ENCODE measurements at places on chromosomes 6 and 20.

DNA sequence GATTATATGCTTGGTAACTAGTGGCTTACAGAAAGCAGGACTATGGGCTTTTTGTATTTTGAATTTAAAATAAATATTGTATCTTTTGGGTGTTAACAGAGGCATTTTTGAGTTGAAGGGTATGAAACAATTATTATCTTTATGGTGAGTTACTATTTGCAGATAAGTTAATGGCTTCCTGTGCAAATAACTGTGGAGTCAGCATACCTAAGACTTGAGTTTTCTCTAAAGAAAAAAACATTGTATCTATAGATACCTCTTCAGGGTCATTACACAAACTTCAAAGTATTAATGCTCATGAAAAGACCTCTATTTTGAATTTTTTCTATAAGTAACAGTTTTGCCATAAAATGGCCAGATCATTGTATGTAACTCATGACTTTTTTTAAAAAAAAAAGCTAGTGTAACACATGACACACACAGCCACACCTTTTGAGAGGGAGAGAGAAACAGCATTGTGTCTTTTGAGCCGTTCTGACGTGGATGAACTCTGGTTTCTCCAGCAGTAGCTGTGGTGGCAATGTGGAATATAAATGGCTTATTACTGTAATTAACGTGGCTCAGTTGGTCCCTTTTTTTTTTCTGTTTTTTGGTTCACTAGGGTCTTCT, 36.3 kb downstream of the PLEKHG1 start:
- no peak for DNase-seq

DNA sequence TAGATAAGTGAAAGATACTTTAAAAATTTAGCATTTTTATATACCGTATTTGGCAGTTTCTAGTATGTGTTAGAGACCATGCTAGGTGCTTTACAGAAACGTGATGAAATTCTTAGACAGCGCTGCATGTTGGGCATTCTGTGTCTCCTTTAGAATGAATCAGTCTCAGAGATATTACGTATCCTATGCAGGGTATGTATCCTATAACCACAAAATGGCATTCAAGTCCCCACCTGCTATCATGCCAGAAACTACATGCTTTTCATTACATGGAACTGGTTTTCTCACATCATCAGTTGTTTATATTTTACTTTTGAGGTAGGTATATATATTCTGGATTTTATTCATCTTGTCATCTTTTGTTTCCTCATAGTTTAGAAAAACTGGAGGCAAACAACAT, 42.3 kb downstream of the PEX7 start:
- no peak for DNase-seq

DNA sequence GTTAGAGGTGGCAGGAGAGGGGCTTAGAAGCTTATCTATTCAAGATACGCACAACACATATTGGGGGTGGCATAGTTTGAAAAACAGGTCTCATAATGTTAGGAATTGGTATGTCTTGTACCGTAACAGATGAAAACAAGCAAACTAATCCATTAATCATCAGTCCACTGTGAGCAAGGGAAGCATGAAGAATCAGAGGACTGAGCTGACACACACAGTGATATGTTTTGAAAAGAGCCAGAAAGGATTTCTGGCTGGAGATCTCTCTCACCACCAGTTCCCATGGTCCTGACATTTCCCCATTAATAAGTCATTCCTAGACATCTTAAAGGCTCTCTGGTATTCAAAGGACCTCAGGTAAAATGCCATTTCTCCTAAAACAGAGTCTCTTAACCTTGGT, 158.8 kb upstream of the PHACTR1 start:
- DNase-seq = no peak

DNA sequence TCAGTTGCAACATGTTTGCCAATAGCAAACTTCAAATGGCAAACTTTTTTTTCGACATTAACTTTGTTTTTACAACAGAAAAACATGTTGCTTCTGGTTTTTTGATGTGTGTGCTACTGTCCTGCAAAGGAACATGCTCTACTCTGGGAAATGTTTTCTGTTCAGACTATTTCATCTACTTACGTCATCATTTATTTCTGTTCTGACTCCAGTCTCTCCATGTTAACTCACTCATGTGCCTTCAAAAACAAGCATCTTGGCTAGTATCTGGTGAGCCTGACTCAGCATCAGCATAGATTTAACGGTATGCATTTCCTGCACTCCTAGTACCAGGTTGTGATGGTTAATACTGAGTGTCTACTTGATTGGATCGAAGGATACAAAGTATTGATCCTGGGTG, 36.1 kb upstream of the MAP7 start:
- DNase-seq = no peak

DNA sequence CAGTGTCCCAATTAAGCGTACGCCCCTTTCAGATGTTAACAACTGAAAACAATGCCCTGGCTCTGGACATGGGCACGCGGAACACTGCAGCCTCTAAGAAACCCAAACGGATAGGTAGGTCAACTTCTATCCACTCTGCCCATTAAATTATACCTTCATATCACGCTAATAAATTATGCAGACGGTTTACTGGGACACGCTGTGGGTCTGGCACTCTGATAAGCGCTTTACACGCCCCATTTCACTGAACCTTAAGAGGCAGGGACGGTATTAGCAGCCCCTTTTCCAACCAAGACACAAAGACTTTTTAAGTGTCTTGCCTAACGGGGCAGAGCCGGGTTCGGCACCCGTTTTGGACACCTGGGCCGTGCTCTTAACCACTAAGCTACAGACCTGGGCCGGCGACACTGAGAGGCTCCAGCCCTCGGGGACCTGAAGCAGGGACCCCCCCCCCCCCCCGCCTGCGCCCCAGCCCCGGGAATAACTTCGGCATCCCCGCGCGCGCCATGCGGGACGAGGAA, 744 bp downstream of the STAU1 start:
- peak; percentile 13 for DNase-seq

DNA sequence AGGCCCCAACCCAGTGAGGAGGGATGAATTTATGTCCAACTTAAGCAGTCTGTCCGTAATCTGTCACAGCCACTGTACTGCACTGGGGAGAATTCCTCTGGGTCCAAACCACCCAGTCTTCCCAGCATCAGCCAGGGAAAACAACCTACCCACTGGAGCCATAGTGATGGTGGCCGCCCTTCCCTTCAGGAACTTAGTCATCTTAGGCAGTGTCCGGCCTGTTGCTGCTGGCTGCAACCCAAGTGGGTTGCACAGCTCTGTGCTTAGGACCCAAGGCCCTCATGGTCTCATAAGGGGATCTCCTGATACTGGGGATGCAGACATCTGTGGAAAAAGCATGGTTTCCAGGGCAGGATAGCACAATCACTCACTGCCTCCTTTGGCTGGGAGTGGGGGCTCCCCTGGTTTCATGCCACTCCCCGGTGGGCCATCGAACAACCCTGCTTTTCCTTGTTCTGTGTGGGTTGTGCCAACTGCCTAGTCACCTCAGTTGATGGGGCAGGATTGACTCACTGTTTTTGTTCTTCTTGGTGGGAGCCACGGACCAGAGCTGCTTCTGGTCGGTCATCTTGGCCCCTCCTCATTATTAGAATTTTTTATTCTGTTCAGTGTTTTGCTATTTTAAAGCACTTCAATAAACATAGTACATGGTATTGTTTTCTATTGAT, 591.9 kb downstream of the DOK5 start:
- no peak for DNase-seq

DNA sequence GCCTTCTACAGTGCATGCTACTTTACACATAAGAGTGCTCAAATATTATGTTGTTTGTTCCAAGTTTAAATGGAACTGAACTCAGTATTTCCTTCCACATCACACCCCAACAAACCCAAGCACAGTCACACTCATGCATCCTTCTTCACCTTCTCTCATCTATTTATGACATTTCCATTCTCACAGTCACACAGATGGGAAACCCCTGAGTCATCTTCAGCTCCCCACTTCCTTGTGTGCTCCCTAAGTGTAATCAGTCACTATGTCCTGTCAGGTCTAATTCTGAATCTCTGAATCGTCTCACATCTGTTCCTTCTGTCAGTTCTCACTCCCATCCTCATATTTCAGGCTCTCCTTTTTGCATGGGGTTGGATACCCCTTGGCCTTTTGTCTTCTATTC, 96.0 kb downstream of the RIMS1 start:
- DNase-seq = no peak

- no peak for DNase-seq
Measured at GRCh38 chr6:23420659-23421350, 705.2 kb upstream of the NRSN1 start.

DNA sequence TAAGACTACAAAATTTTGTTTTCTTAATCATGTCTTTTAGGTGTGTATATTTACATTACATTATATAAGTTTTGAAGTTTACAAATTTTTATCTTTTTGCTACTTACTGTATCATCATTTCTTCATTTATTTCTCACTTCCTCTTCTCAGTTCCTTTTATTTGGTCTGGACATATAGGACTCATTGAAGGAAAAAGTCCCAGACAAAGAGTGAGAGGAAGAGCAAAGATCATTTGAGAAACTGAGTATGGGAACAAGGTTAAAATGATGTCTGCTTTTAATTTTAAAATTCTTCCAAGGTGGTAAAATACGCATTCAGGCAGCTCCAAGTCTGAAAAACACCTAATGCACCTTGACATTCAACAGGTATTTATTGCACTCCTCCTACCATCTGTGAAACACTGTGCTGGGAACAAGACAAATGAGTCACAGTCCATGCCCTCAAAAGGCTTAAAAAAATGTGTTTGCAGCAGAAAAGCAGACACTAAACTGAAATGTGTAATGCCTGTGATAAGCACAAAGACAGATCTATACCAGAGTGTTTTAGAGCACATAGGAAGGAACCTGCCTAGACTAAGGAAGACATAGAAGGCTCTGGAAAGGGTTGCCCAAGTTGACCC, 63.2 kb downstream of the PKIB start:
- DNase-seq = no peak

GRCh38 chr6:145836170-145836569, 21.6 kb upstream of the FBXO30 start:
- DNase-seq = no peak

DNA sequence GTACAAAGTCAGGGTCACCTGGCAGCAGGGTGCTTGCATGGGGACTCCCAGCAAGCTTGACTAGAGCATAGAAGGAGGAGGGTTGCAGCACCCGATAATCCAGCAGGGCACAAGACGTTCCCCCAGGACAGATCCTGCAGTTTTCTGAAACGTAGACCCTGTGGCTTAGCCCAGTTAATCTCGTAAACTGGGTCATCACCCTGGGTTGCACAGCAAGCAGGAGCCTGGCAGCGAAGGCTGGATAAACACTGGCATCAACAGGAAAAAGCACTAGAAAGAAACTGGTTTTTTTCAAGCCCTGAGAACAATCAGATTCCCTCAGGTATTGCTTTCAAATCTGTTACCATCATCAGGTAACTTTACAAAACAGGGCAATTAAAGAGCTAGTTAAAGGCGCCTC, 92.6 kb downstream of the PDE7B start:
- DNase-seq = no peak

GRCh38 chr6:39553860-39554802, 171.1 kb downstream of the KIF6 start:
- DNase-seq = no peak

DNA sequence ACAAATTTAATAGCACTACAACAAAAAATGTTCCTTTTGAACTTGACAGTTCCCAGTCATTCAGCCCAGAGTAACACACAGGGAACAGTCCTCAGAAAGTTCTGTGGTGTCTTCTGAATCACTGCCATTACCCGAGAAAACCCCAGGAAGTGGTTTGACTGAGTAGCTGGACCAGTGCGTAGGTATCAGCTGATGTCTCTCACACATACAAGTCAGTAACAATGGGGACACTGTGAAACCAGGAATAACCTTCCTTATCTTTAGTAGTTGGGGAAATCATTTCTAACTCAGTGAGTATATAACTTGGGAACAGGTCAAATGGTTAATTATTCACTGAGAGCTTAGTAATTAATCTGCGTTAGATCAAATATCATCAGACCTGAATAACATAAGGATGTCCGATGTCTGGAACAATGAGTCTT, 73.1 kb downstream of the HIVEP2 start:
- DNase-seq = peak; percentile 62

DNA sequence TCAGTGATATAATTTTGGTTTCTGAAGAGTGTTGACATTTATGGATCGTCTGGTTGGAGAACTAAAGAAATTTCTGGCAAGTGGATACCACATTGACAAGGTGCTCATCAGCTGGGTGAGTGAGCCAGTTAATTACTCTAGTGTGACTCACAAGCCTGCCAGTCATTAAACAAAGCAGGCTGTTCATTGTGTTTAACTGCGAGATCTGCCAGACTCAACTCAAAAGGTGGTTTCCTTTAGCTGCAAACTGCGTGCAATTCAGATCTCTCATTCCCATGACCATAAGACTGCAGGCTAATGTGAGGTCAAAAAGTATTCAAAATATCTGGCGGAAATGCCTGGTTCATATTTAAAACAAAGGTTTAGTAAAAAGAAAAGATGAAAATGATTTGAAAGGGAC, 32.5 kb upstream of the IYD start:
- no peak for DNase-seq

- DNase-seq = no peak
Measured at GRCh38 chr6:135181333-135182070, 394 bp downstream of the MYB start.

- DNase-seq = no peak
Measured at GRCh38 chr6:54700158-54700557, 146.4 kb upstream of the FAM83B start.

GRCh38 chr6:54188846-54189245, 77.6 kb downstream of the MLIP start:
- DNase-seq = no peak

- no peak for DNase-seq
Measured at GRCh38 chr6:139538366-139538765, 163.9 kb upstream of the CITED2 start.

DNA sequence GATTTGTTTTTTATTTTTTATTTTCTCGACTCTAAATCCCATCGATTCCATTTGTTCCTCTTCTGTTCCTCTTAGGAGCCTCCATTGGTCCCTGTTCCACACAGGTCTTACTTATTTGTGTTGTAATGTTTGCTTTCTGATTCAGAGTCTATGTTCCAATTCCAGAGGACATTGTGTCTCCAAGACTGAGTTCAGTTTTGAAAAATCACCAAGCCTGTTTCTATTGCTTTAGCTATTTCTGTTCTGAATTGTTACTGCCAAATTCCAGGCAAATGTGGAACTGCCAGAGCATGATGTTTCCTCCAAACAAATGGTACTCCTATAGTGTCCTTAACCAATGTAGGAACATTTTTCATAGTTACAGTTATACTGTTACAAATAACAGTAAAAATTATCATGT, 270.9 kb upstream of the SPTLC3 start:
- no peak for DNase-seq

- DNase-seq = no peak
Measured at GRCh38 chr20:9498322-9498721, 16.1 kb upstream of the LAMP5 start.

GRCh38 chr6:73045609-73046008, 179.7 kb downstream of the KHDC1L start:
- DNase-seq = no peak
